Hypothalamus (tissue), 51 donors: ENCODE measurements at places on chromosomes 11 and 22.

DNA sequence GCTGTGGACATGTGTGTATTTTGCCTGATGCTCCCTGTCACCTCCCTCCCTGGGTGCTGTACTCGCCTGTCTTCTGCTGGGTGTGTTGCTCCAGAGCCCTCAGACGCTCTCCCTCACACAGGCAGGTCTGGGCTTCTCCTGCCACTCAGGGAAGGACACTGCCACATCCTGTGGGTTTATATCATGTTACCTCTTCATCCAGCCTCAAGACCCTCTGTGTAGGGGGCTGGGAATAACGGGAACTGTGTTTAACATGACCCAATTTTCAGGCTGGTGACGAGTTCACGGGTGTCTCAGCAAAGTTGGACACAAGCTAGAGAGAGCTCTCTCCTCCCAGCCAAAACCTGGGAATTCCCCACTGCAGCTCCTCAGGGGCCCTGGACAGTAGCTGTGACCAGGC is 24.6 kb downstream of the MYBPC3 start:
- DNase-seq, result no peak

DNA sequence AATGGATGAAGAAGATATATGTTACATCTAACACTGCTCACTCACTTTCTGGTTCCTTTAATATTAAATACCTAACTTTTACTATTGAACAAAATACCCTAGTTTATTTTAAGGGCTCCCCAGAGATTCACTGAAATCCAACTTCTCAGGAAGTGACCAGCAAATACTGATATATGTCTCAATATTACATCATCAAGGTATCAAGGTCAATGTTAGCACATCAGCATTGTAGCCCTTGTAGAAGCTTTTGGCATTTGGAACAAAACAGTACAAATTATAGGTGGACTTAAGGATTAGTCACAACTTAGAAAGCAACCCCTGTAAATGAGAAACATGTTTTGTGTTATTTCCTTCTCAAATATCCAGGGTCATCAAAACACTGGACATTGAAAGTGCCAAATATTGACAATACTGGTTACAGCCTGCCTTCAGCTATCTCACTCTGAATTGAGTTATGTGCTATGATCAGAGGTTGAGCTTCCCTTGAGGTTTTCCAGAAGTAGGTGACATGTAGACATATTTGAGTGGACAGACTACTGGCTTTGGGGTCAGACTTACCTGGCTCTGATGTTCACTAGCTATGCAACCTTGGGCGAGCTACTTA is 1.9 kb upstream of the ATL3 start:
- no peak for DNase-seq

DNA sequence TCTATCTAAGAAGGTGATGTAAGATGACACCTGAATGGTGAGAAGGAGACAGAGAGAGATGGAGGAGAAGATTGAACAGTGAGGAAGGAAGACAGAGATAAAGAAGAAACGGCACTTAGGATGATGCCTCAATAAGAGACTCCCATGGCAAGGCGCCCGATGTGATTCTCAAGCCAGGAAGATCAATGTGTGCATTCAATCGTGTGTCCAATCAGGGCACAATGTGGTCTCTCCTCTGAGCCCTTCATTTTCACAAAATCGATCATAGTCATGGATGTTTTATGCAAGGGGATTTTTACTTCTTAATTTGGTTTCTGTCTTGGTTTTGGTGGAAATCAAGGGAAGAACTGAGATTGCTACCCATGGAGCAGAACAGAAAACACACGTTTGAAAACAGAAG is 19.9 kb upstream of the TMPRSS13 start:
- DNase-seq, result no peak

- DNase-seq, result no peak
Observed at GRCh38 chr11:35260342-35260985, 121.5 kb downstream of the CD44 start.

- no peak for DNase-seq
Observed at GRCh38 chr11:81022057-81022456, 1581.2 kb upstream of the TENM4 start.

GRCh38 chr22:22092974-22093373 is 110.4 kb upstream of the TOP3B start:
- DNase-seq, result no peak

- DNase-seq, result no peak
Observed at GRCh38 chr11:103024086-103024485, 67.9 kb downstream of the DCUN1D5 start.

DNA sequence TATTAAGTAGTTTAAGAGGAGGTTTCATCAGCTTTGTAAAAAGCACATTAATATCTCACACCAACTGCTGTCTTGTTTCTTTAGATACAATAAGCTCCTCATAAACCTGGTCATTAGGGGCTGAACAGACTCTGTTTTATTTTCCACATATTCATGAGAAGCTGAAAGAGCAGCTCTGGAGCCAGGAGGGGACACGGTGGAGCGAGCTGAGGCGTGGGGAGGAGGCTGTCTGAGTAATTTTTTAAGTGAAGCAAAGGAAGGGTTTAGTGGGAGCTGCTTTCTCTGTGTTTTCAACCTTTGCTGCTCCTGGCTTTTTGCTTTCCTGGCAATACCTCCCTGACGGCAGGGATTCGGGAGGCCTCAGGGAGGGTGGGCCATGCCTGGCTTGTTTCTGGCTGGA is 67.0 kb upstream of the EIF3D start:
- DNase-seq, result no peak

- DNase-seq, result no peak
Observed at GRCh38 chr22:20130319-20130718, 1.3 kb upstream of the ZDHHC8 start.

DNA sequence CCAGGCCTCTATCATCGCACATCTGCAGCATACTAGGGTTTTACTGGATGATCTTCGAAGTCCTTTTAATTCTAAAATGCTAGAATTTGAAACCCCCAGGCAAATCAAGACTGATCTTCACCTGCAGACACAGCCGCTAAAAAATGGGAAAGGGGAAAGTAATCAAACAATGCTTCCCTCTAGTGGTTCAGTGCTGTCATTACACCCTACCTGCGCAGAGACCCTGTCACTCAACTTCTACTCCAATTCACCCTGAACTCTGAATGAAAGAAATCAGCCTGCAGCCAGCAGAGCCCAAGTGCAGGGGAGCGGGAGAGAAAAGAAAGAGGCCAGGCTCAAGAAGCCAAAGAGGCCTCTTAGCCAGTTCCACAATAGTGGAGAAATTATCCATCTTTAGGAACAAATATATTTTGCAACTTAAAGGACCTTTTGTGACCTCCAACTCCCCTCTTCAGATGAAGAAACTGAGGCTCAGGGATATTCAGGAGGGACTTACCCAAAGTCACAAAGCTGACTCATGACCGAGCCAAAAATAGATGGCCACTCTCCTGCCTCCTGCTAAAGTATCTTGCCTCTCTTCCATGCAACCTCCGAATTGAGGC is 33.0 kb downstream of the SERGEF start:
- peak; percentile 3 for DNase-seq

- no peak for DNase-seq
Observed at GRCh38 chr22:21451545-21452520, 15.4 kb upstream of the TMEM191C start.

GRCh38 chr22:39169797-39170466 is 17.5 kb upstream of the CBX7 start:
- no peak for DNase-seq

DNA sequence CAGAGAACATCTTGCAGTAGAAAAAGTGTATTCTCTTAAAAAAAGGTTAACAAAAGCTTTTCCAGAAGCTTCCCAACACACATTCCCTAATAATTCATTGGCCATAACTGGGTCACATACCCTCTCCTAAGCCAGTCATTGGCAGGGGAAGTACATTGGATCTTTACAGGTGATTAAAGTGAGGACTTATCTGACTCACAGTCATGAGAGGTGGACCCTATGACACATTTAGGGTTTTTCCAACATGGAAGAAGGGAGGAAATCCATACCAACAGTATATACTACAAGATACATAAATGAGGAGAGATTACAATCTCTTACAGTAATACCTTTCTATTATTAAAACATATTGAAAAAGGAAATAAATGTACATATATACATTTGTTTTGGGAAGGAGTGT is 72.2 kb downstream of the CCDC73 start:
- DNase-seq, result no peak

DNA sequence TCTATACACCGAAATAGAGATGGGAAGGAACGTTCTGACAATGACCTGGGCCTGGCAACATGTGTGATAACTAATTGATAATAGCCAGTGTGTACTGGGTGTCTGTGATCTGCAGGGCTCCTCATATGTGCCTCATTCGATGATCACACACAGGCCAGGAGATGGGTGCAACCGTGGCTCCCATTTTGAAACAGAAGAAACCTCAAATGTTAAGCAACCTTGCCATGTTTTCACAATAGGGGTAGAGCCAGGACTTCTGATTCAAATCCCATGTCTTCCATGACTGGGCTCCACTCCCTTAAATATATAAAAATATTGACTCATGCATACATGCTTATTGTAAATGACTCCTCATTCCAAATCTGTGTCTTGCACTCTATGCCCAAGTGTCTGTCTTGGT is 11.1 kb downstream of the APOL3 start:
- no peak for DNase-seq

GRCh38 chr22:40673017-40673416 is 6.3 kb upstream of the MCHR1 start:
- DNase-seq, result no peak

DNA sequence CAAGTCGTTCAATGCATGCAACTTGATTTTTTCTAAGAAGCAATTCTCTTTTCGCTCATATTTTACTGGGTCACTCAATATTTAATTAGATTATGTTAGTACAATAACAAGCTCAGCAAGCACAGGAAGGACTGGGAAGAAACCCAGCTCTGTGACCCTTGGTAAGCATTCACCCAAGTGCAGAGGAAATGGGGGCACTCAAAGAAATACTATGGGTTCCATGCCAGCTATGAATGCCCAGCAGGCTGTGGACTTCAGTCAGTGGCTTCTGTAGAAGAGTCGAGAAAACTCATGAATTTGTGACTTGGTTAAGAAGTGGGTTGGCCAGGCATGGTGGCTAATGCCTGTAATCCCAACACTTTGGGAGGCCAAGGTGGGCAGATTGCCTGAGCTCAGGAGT is 123.6 kb downstream of the GALNT18 start:
- no peak for DNase-seq
